ENCODE measurements at places on chromosomes 3 and 15.

DNA sequence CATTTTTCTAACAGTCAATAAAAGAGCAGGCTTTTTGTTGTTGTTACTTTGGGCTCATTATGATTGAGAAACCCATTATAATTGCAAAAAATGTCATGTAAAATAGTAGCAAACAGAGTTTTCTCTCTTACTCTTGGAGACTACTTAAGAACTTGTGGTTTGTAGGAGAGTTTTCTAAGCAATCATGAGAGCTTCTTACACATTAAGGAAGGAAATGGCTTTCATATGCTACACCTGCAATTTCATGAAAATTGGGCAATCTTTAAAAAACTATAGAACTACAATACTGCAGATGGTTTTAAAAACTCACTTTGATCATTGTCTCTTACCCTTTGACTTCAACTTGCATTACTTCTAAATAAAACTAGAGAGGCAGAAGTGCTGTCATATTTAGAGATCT lies 701.8 kb downstream of the ZPLD1 start:
- DNase-seq, result no peak

GRCh38 chr15:32877252-32878019 lies 159.6 kb downstream of the GREM1 start:
- DNase-seq, result no peak

DNA sequence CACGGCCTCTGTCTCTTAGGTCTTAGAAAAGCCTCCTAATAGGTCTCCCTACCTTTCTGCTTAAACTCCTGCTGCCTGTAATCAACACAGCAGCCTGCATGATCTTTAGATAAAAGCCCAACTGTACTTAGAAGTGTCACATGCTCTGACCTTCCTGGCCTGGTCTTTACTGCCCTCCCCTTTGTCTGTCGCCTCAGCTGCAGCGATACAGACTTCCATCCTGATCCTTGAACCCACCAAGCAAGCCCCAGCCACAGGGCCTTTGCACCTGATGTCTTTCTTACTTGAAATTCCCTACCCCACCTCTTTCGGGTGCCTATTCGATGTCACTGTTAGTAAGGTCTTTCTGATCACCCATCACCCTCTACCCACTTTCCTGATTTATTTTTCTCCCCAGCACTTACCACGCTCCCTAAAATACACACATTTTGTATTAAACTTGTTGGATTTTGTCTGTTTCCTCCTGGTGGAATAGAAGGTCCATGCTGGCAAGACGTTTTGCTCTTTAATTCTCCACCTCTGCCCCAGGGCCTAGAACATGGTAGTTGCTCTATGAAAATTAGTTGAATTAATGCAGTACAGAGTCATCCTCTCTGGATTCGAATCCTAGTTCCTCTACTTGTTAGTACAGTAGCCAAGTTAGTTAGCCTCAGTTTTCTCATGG lies 51.1 kb downstream of the AQP9 start:
- DNase-seq, result no peak

DNA sequence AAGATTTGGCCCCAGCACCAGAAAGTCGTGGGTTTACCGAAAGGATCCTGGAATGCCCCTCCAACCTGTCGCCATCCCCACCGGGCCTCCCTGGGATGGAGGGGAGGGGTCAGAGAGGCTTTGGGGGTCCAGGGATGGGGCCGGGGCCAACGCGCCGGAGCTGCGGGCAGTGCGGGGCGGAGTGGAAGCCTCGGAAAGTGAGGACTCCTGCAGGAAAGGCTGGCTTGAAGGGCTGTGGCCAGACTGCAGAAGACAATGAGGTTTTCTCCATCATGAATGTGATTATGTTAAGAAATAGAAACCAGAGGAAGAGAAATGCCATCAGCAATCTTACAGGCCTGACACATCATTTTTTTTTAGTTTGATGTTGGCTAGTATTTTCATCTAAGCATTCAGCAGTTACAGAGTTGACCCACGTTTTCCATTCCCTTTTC lies 738 bp downstream of the YEATS2 start:
- no peak for DNase-seq

- DNase-seq, result no peak
Measured at GRCh38 chr3:46359733-46360493, 6.0 kb downstream of the CCR2 start.

DNA sequence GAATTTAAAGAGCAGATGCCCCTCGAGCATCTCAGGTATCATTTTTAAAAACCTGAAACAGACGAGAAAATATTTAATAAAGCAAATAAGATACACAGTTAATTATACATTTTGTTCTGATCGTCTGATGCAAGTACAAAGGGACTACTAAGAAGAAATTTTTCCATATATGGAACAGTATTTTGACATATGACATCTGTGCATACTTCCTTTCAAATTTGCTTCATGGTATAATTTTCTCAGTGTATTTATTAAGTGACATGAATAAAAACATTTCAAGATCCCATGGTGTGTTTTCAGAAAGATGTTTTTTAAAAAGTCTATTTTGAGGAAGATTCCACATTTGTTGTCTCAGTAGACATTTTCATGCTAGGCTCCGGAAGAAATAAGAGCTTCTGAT lies 208.1 kb downstream of the VGLL3 start:
- no peak for DNase-seq

GRCh38 chr15:48510976-48511375 lies 134.5 kb downstream of the FBN1 start:
- DNase-seq, result no peak

DNA sequence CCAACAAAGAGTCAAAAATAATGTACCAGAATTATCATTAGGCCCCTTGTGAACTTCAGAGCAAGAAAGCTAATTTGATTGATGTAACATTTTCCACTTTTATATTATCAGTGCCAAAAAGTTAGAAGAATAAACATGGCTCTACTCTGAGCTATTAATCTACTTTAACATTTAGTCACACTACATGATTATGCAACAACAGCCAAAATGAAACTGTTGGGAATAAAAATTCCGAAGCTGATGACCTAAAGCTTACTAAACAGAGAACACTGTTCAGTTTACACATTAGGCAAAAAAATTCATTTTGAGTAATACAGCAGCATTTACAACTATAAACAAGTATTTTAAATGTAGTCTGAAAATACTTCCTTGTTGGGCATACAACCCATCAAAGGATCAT lies 1134.1 kb downstream of the EPHA3 start:
- no peak for DNase-seq

GRCh38 chr3:100517276-100517675 lies 24.9 kb downstream of the TMEM45A start:
- no peak for DNase-seq

GRCh38 chr3:44058022-44058867 lies 183.4 kb upstream of the TOPAZ1 start:
- DNase-seq, result no peak

- DNase-seq, result no peak
Measured at GRCh38 chr15:52427804-52428203, 100.9 kb downstream of the MYO5A start.

DNA sequence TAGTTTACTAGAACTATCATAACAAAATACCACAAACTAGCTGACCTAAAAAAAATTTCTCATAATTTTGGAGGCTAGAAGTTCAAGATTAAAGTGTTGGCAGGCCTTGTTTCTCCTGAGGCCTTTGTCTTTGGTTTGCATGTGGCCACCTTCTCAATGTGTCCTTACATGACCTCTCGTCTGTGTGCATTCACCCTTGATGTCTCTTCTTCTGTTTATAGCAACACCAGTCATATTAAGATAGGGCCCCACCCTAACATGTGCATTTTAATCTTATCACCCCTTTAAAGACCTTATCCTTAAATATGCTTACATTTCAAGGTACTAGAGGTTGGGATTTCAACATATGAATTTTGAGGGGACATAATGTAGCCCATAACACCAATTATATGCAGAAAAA lies 177.0 kb downstream of the ZBBX start:
- DNase-seq, result no peak

DNA sequence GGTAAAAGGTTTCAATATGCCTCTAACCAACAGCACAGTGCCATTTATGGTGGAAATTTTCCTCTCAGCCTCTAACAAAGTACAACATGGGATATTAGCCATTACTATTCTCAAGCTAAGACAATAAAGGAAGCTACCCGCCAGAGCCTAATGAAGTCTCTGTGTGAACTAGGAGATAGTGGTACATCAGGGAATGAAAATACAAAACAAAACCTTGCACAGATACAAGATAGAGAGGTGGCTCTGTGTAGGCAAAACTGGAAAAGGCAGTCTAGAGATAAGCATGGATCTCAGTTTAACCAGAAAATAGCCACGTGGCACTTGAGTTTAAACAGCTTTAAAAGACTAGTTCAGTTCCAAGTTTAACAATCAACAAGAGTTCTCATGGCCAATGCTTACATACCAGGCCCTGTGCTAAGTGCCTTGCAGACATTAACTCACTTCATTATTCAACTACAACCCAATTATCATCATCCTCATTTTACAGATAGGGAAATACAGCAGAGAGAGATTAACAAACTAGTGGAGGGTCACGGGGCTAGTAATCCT lies 279.3 kb downstream of the IGSF11 start:
- no peak for DNase-seq

GRCh38 chr3:186909078-186909853 lies 21.1 kb upstream of the ST6GAL1 start:
- no peak for DNase-seq

DNA sequence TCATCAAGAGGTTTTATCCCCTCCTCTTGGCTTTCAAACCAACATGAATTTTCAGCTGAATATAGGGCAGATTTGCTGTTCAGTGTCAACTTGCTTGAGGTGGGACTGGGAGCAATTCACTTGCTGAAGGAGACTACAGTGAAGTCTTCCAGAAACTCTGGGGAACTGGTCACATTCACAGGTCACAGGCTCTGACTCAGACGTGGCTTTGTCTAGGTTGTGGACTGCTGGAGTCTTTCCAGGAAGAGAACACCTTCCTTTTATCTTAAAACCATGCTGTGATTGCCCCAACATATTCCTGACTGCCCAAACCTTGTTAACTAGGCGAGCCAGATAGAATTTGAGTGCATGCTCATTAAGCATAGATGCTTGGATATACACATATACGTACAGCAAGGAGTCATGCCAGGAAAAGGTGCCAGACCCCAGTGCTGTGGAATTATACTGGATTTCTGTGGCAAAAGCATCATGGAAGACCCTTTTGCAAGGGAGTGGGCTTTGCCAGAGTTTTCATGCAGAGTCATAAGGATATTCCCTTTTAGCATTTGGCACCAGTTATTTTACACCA lies 399.1 kb upstream of the TBL1XR1 start:
- no peak for DNase-seq

DNA sequence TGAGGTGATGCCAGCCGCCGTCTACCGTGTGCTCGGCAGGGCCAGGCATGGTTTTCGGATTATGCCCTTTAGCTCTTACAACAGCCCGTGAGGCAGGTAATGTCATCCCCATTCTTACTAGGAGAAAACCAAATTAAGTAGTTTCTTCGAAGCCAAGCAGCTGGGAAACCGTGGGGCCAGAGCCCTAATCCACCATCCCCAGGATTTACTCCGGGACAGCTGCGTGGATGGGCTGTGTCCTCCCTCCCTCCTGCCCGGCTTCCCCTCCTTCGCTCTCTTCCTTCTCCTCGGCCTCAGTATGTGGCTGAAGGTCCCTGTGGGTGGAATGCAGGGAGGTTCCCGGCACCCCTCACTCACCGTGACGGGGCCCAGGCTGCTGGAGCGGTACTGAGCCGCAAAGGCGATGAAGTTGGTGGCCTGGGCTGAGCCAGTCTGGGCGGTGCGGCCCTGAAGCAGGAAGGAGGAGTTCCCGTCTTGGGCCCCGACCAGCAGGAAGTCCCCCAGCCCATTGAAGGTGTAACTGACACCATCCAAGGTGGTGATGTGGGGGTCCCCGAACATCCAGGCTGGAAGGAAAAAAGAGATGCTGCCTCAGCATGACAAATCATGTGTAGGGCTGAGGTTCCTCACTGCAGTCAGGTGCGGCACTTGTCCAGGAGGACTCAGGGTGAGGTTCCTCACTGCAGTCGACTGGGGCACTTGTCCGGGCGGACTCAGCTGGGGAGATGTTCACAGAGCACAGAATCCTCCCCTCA lies 42.5 kb downstream of the MUC20 start:
- no peak for DNase-seq

DNA sequence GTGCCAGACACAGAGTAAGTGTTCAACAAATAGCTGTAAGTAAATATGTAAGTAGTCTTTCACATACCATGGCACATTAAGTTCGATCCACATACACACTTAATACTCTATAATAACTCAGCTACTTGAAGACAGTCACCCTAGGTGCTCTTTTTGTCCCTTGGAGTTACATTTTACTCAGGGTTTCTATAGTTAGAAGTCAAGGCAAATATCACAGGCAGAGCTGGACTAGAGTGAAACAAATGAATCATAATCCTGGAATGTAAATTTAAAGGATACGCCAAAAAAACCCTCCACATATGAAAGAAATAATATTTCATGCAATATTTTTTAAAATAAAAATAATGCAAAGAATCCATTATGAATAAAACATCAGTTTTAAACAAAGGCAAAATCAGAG lies 461.8 kb downstream of the MAGI1 start:
- no peak for DNase-seq

DNA sequence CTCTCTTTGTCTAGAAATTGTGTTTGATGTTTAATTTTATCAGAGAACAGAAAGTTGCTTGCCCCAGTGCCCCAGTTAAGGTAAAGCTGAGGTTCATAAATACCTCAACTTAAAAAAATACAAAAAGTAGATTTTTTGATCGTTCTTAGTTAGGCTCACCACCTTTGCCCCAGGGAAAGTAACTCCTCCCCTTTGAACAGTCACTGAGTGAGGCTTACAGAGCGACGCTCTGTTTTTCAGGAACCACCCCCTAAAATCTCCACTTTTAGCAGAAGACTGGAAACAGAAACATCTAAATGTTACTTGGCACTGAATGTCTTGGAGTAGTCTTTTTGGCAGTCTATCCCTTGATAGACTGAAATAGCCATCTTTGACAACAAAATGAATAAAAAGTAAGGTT lies 24.9 kb downstream of the BLM start:
- DNase-seq, result no peak

GRCh38 chr3:134486577-134487041 lies 752 bp downstream of the CEP63 start:
- no peak for DNase-seq

DNA sequence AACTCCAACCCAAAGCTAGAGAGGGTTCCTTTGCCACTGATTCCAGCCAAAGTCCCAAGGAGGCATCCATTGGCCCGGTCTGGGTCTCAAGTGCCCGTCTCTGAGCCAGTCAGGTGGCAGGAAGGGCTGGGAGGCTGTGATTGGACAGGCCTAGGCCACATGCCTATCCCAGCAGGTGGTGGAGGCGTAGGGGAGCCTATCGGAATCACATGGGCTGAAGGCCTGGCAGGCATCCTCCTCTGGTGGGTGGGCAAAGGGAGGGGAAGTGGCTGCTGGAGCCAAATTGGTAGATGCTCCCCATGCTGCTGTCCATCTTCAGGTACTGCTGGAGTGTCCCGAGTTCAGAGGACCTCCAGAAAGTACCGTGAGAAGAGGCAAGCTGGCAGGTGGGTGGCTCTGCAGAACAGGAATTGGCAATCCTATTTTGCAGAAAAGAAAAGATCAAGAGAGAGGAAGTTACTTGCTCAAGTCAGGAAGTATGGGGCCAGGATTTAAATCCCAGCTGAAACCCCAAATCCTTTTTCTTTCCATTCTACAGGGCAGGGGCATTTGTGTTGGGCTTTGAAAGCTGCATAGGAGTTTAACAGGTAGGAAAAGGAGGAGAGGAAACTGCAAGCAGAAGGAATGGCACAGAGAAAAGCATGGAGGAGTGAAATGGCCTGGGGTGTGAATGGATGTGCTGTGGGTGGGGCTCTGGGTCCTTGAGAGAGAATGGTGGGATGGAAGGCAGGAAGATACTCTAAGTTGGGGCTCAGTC lies 3.7 kb downstream of the CHST13 start:
- DNase-seq, result no peak

All from SK-N-MC (cell line).